ENCODE measurements at places on chromosomes 5 and 9.
A peak's percentile ranks its signal among the peaks of the same experiment; 100 is the strongest.

DNA sequence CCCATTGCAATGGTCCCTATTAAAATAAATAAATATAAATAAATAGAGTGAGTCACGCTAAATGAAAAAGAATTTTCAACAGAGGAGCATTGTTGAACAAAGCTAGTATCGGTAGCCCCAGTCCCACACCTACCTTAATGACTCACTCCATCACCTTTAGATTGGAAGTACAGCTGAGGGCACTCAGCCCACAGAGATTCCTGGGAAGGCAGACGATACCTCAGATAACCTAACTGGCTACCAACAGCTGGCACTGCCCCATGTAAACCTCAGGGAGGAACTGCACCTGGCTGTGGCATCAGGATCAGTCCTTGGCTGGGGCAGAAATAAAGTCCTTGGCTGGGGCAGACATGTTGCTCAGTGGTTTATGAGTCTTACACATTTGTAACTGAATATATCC, 49.3 kb downstream of the SPRY4 start:
- no peak for DNase-seq

GRCh38 chr9:8718121-8718725, 918.6 kb upstream of the DMAC1 start:
- no peak for DNase-seq

DNA sequence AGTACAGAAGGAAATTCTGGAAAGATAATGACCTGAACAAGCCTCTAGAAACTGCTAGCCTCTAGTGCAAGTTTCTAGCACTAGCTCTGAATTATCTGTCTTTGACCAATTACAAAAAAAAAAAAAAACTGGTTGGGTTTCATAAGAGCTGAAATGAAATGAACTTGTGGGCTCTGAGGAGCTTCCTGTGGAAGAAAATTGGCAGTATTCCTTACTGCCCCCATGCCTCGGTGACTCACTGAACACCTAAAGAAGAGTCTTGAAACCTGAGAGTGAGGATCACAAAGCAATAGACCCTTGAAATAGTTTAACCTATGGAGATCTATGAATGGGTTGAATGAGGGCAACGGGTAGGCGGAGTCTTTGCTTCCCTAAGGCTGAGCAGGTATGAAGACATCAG, 263.6 kb upstream of the RASA1 start:
- DNase-seq: no peak

DNA sequence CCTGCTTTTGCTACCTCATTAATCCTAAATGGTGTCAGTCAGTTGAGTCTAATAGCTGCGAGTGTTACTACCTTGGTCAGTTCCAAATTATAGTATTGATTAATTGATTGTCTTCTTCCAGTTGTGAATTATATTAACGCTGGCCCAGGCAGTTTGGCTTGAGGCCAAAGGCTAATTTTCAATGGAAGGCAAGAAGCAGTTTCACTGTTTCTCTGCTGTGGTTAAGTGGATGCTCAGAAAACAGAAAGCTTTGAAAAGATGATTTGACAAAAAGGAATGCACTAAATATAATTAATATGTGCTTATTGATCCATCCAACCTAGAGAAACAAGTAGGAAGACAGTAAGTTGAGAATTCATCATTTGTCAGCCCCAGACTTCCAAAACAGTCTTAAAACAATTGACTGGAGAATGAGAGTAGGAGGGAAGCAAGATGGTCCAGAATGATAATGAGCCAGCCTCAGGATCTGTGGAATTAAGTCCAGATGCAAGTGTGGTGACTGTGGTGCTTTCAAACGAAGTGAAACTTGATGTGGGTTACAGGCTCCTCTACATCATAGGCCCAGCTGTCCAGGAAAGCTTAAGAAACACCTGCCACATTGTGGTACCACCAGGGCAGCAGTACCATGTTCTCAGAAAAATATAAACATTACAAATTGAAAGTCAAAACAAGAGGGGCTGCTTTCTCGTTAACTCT, 1371.0 kb upstream of the DMAC1 start:
- DNase-seq: no peak

DNA sequence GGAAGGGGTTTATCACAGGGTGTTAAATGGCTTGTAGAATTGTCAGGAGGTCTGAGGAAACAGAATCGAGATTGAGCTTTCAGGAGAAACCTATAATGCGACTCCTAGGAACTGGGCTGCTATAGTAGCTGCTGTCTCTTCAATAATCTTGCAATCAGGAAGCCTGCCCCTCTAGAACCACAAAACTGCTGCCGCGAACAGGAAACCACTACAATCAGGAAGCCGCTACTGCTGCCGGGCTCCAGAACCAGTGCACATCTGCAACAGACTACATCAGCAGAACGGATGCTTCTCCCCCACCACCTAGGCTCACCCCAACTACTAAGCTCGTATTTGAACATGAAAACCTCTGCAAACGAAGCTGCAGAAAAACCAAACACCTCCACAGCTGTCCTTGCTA, 31.6 kb downstream of the TNFSF8 start:
- peak; percentile 65 for DNase-seq

DNA sequence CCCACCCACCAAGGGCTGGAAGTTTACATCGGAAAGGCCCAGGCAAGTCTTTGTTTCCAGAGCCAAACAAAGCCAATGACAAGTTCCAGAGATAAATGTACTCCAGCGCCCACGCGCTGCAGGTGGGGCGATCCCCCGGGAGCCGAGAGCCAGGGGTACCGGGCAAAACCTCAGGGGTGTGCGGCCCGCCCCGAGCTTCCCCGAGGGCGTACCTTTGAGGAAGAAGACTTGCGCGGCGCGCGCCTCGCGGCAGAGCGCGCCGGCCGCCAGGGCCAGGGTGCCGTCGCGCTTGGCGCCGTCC, 671 bp downstream of the DUSP1 start:
- DNase-seq: no peak

DNA sequence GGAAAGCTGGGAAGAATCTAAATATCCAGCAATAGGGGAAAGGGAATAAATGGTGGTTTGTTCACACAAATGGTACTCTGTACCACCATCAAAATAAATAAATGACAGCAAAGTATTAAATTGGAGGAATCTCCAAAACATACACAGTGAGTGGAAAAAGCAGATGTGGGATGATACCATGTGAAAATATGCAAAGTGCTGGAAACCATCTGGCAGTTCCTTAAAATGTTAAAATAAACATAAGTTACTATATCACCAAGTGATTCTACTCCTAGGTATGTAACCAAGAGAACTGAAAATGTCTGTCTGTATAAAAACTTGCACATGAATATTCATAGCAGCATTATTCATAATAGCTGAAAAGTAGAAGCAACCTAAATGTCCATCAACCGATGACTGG, 41.9 kb upstream of the TEX48 start:
- DNase-seq: no peak

DNA sequence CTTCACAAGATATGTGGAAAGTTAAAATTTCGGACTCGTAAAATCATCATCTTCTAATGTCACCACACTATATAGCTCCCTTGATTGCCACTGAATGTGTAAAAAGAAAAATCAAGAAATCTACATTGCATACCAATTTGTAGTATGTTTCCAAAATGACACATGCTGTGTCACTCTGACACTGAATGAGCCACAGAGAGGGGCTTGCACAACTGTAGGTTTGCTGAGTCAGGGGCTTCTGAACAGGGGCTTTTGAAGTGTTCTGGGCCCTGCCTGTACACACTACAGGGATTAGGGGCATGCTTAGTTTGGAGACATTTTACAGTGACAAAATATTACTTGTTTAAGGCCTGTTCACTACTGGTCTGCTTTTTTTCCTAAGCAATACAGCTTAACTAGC, 234.4 kb upstream of the GRAMD2B start:
- no peak for DNase-seq

DNA sequence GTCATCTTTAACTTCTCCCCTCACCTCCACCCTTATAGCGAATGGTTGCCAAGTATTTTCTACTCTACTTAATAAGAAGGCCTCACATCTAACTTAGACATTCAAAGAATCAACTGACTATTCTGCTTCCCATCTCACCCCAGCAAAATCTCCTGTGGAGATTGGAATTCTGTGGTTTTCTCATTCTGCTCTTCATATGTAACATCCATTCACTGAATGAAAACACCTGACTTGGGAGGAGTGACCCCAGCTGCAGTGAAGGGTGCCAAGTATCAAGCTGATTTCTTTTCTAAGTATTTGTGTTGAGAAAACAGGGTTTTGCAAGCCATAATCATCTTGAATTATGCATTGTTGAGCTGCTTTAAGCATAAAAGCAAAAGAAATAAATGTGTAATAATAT, 42.5 kb upstream of the TAF1L start:
- no peak for DNase-seq

GRCh38 chr9:95010431-95010838, 283.9 kb downstream of the AOPEP start:
- no peak for DNase-seq

DNA sequence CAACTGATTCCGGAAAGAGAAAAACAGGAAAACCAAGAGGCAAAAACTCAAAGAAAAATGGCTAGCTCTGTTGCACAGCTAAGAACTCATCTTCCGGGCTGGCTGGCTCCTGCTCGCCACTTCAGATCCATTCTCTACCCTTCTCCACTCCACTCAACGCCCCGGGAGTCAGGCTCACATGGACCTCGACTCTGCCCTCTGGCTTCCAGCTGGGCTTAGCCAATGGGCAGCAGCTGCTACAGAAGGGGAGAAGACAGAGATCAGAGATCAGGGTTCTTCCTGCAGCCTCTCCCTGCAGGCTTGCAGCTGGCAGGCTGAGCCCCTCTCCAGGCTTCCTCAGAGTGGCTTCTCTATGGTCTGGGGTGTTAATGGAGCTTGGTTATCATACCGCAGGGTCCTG, 187.5 kb downstream of the MED10 start:
- no peak for DNase-seq

DNA sequence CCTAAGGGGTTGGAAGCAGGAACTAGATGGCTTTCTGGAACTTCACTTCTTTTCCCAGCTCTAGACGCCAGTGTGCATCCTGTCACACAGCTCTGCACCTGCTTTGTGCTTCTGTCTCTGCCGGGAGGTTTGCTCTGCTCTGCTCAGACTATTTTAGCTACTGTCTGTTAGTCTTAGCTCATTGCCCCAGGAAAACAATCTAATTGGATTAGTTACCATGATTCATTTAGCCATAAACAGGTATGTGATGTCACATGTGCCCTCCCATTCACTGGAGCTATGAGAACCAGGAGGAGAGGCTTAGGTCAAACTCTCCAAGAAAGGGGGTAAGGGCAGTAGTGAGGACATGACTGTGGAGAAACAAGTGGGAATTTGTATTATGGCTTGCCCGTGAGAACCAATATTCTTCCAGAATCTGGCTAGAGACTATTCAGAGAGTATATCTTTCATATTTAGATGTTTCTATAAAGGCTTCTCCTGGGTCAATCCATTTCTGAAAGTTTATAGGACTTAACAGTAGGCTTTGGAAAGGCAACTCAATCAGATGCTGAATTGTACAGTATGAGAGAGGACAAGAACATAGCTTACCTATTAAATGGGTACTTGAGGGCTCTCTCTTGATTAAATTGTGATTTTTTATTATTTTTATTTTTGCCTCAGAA, 22.4 kb upstream of the NREP start:
- DNase-seq: no peak

DNA sequence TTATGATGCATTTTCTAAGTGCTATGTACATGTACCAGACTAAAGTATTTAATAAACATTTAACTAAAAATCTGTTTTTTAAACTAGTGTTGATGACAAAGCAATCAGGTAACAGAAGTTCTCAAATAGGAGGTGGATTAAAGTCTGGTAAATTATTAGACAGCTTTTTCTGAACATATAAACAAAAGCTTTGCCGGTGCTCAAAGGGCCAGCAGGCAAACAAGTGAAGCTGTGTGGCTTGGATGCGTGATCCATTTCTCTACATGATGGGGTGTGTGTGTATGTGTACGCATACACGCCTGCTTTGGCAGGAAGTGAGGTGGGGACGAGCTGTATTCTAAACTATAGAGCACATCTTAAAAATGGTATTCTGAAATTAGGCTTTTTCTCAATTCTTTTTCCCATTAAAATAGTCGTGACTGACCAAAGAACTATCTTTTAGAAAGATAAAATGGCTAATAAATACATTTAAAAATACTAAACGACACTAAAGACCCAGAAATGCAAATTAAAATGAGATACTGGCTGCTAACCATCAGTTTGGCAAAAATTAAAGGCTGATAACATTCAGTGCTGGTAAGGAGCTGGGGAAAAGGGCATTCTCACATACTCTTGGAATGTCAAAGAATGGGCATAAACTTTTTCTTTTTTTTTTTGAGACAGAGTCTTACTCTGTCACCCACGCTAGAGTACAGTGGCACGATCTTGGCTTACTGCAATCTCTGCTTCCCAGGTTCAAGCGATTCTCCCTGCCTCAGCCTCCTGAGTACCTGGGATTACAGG, 174.0 kb downstream of the MAPKAP1 start:
- no peak for DNase-seq

DNA sequence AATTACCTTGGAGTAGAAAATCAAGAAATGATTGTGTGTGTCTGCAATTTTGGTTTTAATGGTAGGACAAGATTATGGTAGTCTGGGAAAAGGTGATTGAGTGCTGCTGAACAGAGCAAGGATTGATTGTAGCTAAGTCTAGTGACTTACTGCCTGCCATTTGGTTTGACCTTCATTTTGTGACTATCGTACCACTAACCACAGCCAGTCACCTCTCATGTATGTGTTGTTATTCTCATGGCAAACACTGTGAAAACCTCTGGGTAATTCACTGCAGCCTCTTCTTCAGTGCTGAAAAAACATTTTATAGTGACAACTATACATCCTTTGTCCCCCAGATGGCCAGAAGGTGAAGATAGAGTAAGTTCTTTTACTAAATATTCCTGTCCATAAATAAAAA, 37.5 kb downstream of the CTNNA1 start:
- no peak for DNase-seq

GRCh38 chr5:141485321-141486055, 658 bp downstream of the PCDHGC4 start:
- no peak for DNase-seq

DNA sequence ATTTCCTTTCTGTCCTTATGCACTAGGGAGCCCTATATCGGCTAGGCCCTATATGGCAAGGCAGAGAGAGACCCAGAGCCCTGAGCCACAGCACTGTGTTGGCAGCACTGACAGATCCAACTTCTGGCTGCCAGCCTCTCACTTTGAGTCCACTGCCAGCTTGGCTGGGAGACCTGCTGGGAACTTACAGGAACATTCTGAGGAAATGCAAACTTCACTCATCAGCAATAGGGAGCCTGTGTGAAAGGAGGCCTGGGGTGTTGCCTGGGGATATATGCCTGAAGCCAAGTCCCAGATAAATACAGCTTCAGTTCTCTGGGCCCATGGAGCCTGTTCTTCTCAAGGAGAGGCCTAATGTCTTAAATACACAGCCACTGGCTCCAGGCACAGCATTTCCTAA, 78.0 kb downstream of the ADRB2 start:
- DNase-seq: no peak

- DNase-seq: no peak
Observed at GRCh38 chr5:96680759-96681470, 18.7 kb downstream of the CAST start.

- no peak for DNase-seq
Observed at GRCh38 chr9:80789831-80790230, 899.5 kb downstream of the TLE1 start.

GRCh38 chr5:84622461-84622860, 237.8 kb upstream of the EDIL3 start:
- no peak for DNase-seq

- DNase-seq: no peak
Observed at GRCh38 chr5:107985144-107985543, 314.4 kb upstream of the EFNA5 start.

Data from stimulated activated CD4-positive, alpha-beta T cell treated with anti-CD3 and anti-CD28 coated beads, Interleukin-15, amount 100 ng/mL, for 1 hour (primary cell).